SIG-M5 (cell line): ENCODE measurements at places on chromosomes 6 and 20.

DNA sequence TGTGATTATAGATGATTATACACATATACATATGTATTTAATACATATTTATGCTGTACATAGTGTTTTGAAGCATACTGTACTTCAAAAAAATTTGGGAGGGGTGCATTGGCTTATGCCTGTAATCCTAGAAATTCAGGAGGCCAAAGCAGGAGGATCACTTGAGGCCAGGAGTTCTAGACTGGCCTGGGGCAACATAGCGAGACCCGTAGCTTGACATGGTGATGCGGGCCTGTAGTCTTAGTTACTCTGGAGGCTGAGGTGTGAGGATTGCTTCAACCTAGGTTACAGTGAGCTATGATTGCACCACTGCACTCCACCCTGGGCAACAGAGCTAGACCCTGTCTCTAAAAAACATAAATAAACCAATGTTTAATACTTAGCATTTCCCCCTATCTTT is 1.6 kb upstream of the FAM110A start:
- no peak for DNase-seq

- DNase-seq: no peak
Observed at GRCh38 chr20:35468671-35469334, 13.4 kb downstream of the CEP250 start.

- no peak for DNase-seq
Observed at GRCh38 chr20:62310757-62311121, 7.9 kb downstream of the ADRM1 start.

DNA sequence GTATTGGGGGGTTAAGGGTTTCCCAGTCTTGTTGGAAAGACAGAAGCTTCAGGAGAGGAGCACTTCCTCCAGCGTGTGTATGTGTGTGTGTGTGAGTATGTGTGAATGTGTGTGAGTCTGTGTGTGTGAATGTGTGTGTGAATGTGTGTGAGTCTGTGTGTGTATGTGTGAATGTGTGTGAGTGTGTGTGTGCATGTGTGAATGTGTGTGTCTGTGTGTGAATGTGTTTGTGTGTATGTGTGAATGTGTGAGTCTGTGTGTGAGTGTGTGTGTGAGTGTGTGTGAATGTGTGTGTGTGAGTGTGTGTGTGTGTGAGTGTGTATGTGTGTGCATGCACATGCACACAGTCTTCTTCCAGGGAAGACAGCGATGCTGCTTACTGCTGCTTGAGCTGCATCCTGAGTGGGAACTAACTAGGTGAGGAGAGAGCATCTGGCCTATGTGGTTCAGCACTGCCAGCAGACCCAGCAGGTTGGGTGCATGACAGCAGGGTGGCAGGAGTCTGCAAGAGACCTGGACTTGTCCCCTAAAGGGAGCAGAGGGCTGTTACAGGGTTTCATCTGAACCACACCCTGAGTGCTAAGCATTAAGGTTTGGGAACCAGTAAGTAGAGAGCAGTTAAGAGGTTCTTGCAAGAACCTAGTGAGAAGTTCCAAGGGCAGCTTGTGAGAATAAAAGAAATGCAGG is 22.7 kb upstream of the CCND3 start:
- DNase-seq: no peak

DNA sequence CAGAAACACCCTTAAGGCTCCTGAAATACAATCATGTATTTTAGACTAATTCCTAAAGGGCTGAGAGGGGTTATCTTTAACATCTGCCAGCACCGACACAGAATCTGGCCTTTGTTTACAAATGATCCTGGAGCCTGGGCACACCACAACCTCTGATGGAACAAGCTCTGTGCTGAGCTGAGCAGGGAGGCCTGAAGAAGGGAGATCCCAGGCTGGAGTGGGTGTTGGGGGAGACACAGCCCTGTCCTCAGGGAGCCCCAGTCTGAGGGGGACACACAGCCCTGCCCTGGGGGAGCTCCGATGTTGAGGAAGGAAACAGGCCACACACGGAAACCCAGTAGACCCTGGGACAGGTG is 130.5 kb downstream of the VEGFA start:
- DNase-seq: no peak

- no peak for DNase-seq
Observed at GRCh38 chr6:33000055-33000454, 9.3 kb downstream of the HLA-DOA start.

GRCh38 chr6:157516319-157517026 is 135.5 kb downstream of the ZDHHC14 start:
- no peak for DNase-seq

DNA sequence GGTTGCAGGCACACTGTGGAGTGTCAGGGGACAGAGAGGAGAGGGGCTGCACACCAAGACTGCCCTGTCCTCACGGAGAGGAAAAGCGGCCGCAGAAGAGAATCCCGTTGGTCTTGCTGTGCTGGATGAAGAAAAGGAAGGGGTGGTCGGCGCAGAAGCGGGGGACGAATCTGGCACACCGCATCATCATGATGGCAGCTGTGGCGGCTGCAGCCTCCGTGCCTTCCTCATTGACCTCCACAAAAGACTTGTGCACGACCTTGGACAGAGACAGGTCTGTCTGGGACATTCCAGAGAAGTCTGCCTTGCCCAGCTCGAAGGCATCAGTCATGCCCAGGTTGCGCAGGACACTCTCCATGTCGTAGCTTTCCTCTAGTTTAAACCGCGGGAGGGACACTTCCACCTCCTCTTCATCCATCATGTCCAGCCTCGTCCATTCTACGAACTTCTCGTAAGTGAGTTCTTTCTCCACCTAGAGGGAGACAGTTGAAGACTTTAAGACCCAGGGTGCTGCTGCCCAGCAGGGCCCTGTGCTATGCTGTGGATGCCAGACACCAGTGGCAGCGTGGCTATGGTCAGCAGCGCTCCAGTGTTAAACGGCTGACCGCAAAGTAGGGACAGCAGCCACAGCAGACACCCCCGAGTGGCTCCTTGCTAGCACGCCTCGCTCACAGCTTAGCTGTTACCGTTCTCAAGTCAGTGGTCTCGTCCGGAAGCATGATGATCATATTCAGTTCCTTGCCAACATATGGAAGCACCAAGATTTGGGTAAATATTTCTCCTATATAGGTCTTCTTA is 22.9 kb downstream of the SERPINB6 start:
- no peak for DNase-seq
